CD4-positive, alpha-beta T cell (primary cell): ENCODE measurements at places on chromosomes 12 and 14.
A peak's percentile ranks its signal among the peaks of the same experiment; 100 is the strongest.

DNA sequence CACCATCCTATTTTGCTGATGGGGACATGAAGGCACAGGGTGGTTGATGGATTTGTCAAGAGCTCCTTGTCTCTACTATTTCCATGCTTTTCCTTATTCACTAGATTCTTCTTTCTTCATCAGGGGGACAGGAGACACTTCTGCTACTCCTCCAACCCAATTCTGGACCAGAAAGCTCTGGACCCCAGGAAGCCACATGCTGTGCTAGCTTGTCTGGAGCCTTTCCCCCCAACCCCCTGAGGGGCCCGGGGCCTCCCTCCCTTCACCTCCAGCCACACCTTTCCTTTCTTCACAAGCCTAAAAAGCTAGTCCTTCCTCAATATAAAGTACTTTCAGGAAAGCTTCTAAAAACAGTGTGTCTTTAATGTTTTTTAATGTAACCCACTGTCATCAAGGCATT lies 75.1 kb upstream of the CAPRIN2 start:
- no peak for DNase-seq

DNA sequence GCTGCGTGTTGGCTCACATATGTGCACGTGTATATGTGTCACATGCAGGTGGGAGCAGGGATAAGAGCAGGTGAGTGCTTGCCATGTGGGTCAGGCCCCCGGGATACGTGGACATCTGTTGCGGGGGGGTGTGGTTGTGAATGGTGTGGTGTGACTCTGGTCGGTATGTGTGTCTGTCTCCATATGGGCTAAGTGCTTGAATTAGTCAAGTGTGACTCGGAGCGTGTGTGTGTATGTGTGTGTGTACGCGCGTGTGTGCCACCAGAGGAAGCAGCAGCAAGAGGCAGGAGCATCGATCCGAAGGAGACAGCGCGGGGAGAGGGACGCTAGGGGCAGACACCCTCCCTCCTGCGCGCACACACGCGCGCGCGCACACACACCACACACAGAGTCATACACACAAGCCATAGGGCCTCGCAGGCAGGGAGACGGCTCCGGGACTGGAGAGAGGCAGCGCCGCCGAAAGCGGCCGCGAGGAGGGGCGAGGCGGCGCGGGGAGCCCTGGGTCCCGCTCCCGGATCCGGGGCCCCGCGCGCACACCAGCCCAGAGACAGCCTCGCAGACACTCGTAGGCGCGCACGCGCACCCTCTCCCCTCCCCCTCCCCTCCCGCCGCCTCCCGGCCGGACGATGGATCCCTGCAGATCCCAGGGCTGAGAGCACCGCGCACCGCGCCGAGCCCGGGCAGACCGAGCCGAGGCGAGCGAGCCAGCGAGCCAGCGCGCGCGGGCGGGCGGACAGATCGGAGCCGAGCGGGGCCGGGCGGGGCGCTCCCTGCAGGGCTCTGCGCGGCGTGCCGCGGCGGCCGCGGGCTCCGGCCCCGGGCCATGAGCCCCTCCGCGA lies at the start of gene ASIC1:
TSS of gene ASIC1 (plus strand) at position 597 of the 842 bp plus-strand sequence. CDS start 1,171 bp downstream, outside the sequence.
- DNase-seq: peak; percentile 57

GRCh38 chr12:91331371-91331770 lies 148.8 kb upstream of the DCN start:
- DNase-seq: no peak

DNA sequence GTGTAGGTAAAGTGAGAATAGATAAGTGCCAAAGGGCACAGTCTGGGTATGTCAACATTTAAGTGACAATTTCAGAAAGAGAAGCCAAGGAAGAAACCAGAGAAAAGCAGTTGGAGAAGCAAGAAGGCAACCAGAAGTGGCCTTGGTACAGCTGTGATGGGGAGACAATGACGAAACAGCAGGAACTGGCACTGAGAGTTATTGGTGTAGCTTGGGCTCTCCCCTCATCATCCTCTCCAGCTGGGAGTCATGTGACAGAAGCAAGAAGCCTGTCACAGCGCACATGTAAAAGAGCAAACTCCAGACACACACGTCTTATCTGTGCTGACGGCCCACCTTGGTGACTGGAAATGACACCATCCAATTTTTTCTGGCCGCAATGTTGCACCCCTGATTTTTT lies 203.3 kb upstream of the NUDT4 start:
- DNase-seq: no peak

- DNase-seq: no peak
Measured at GRCh38 chr14:31740688-31741087, 179.5 kb downstream of the NUBPL start.

DNA sequence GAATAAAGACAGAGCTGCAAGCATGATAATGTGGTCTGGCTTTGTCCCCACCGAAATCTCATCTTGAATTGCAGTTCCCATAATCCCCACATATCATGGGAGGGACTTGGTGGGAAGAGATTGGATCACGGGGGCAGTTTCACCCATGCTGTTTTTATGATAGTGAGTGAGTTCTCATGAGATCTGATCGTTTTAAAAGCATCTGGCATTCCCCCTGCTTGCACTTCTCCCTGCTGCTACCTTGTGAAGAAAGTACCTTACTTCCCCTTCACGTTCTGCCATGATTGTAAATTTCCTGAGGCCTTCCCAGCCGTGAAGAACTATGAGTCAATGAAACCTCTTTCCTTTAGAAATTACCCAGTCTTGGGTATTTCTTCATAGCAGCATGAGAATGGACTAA lies 158.7 kb downstream of the SLC35F4 start:
- DNase-seq: no peak

DNA sequence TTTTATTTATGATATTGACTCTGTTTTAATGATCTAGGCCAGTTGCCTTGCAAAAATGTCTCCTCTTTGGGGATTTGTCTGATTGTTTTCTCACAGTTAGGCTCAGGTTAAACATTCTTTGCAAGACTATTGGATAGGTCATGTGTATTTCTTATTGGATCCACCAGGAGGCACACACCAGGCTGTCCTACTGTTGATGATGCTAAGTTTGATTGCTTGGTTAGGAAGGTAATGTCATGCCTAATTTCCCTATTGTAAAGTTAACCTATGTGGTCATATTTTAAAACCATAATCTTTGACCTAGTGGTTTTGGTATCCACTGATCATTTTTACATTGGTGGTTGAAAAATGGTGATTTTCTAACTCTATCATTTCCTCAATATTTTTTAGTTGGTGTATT lies 137.1 kb downstream of the BRMS1L start:
- no peak for DNase-seq

DNA sequence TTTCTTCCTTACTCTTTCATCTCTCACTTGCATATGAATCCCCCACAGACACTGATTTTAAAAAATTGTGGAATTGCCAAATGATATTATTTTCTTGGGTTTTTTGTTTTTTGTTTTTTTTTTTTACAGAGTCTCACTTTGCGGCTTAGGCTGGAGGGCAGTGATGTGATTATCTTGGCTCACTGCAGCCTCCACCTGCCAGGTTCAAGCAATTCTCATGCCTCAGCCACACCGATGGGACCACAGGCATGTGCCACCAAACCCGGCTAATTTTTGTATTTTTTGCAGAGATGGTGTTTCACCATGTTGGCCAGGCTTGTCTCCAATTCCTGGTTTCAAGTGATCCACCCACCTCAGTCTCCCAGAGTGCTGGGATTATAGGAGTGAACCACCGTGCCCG lies 68.2 kb downstream of the BCAT1 start:
- no peak for DNase-seq

GRCh38 chr12:130831246-130831645 lies 7.8 kb downstream of the STX2 start:
- DNase-seq: no peak

GRCh38 chr12:80187660-80188090 lies 88.3 kb downstream of the OTOGL start:
- DNase-seq: no peak

DNA sequence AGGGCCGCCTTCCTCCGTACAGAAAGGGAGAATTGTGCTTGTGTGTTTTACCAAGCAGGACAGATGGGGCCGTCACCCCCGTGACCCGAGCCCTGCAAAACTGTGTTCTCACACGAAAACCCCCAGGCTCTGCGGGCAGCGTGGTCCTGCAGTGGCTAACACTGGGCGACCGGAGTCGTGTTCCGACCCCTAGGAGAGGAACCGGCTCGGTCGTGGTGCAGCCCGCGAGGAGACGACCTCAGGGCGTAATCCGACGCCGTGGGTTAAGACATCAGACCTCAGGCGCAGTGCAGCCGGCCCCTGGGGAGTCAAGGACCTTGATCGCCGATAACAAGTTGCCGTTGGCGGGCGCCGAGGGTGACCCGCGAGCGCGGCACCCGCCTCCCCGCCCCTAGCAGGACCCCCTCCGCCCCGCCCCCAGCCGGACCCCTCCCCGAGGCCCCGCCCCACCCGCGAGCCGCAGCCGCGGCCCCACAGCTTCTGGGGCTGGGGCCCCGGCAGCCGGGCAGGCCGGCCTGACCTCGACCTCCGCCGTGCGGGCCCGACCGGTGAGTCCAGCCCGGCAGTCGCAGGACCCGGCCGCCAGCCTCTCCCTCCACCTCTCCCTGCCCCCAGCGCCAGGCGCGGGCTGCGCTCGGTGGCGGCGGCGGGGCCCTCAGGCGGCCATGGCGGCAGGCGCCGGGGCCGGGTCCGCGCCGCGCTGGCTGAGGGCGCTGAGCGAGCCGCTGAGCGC lies at the start of gene CHPT1:
TSS of gene CHPT1 (plus strand) at position 444 of the 733 bp plus-strand sequence. CDS start at position 666, 222 bp downstream.
- DNase-seq: peak; percentile 23

GRCh38 chr12:62761658-62762057 lies 173.3 kb downstream of the PPM1H start:
- DNase-seq: no peak

GRCh38 chr14:93065272-93065730 lies 50.4 kb downstream of the ITPK1 start:
- no peak for DNase-seq

DNA sequence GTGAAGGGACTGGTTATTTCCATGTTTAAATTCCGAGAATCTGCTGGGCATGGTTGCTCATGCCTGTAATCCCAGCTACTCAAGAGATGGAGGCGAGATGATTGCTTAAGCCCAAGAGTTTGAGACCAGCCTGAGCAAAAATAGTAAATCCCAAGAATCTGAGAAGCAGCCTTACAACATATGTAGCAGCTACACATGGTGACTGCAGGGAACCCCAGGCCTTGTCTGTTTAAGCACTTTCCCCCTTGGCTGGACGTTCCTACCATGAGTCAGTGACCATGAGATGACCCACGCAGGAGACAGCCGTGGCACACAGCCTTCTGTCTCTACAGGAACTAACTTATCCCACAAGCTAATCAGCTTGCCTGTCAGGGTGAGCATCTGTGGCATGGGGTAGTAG lies 5.5 kb upstream of the SLC24A4 start:
- DNase-seq: no peak
